ENCODE measurements at places on chromosomes 7 and 10.

DNA sequence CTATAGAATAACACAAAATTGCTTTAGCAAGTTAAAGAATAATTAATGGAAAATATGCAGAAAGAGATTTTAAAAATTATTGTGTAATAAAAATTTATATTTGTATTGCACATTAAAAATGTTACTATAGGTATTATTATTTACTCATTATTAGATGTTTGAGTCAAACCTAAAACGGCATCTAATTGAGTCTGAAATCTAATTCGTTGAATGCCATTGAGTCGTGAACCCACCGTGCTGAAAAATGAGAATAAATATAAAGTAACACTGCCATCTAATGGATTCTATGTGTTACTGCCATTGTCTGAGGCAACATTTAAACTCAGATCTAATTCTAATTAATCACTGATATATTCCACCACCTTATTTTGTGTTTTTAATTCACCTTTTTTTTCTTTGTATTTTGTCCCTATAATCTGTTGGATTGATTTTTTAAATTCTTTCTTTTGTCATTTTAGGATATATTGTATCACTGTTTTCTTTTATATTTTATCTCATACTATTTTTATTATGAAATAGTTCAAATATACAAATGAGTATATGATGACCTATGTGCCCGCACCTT, 62.2 kb downstream of the SAMD9 start:
- no peak for DNase-seq

- no peak for DNase-seq
Measured at GRCh38 chr10:123581656-123582055, 84.5 kb upstream of the GPR26 start.

- DNase-seq = no peak
Measured at GRCh38 chr7:121352323-121352722, 23.5 kb downstream of the WNT16 start.

- no peak for DNase-seq
Measured at GRCh38 chr10:128622706-128623105, 496.5 kb upstream of the MKI67 start.

- no peak for DNase-seq
Measured at GRCh38 chr7:127731431-127732080, 79.6 kb downstream of the SND1 start.

GRCh38 chr7:16203065-16203464, 218.3 kb downstream of the CRPPA start:
- DNase-seq = no peak

- no peak for DNase-seq
Measured at GRCh38 chr10:3339531-3339950, 167.0 kb upstream of the PITRM1 start.

GRCh38 chr7:81709836-81710235, 60.0 kb downstream of the HGF start:
- no peak for DNase-seq

DNA sequence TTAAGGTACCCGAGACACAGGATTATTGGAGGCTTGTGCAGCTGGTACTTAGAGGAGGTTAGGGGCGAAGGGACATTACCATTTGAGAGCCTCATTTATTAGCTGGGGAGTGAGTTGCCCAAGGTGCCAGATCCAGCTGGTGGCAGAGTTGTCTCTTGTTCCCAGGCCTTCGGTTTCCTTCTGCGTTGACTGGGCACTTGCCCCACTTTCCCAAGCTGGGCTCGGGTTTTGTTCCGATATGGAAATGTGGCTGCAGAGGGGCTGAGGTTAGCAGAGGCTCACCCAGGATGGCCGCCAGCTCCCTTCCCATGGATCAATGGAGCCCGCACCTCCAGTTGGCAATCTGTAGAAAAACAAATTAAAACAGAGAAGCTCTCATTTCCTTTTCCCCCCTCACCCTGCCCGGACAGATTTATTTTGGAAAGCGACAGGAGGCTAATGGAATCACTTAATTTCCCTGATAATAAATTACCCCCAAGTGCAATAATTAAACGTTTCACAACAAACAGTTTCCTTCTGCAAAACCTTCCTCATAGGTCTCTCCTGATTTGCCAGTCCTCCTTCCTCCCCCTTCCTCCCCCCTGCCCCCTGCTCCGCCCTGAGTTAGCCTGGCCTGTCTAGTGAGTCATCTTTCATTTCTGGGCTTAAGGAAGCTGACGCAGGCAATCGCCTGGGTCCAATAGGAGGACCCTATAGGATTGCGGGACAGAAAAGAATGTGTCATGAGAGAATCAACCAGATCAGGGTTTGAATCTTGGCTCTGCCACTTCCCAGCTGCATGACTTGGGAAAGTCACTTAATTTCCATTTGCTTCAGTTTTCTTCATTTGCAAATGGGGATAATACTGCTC, 51.7 kb downstream of the ADRA2A start:
- no peak for DNase-seq

DNA sequence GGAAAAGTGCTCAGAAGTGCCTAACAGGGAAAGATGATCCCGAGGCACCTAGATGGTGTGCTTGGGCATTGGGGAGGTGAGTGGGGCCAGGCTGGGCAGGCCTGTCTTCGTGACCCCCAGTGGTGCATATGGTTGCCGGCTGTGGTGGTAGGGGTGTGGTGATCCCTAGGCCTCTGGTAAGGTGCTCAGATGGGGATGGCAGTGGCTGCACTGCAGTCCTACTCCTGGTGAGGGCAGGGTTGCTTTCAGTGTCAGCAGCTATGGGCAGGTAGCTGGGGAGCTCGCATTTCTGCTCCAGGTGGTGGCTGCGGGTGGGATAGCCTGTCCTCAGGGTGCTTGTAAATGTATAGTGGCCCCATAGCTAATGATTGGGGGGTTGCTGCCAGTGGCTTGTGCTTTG, 154.0 kb downstream of the RAMP3 start:
- no peak for DNase-seq

GRCh38 chr7:21304808-21305375, 123.0 kb upstream of the SP4 start:
- DNase-seq = no peak

DNA sequence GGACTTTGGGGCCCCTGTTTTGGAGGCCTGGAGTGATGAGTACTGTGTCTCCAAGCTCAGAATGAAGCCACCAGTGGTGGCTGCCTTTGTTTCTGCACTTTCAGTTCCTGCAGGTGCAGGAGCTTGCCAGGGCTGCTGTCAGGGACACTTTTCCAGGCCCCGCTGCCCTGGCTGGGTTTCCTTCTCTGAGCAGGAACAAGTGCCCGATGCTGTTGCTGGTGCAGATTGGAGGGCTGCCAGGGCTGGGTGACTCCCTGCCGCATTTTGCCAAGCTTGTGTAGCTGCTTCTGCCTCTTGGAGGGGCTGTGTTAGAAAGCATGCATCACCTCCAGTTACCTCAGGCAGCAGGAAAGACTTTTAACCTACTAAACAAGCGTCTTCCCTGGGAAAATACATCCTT, 211.1 kb downstream of the MGMT start:
- no peak for DNase-seq

DNA sequence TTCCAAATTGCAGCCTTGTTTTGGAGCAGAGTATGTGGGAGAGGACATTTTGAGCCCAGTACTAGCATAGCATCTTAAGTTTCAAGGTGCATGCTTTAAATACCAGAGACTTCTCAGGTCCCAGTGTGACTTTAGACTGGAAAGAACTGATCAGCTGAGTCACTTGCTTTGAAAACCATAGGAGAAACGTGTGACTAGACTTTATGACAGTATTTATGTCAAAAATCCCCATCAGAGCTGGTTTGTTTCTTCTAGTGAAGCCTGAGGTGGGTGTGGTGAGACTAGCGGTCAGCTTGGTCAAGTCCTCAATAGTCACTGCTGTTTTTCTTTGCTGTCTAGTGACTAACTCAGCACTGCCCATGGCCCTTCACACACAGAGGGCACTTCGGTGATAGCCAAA, 724.2 kb downstream of the GATA3 start:
- no peak for DNase-seq

GRCh38 chr7:5685205-5685604, 96.3 kb downstream of the RNF216 start:
- DNase-seq = no peak

- DNase-seq = no peak
Measured at GRCh38 chr10:27153845-27154193, 365 bp downstream of the YME1L1 start.

DNA sequence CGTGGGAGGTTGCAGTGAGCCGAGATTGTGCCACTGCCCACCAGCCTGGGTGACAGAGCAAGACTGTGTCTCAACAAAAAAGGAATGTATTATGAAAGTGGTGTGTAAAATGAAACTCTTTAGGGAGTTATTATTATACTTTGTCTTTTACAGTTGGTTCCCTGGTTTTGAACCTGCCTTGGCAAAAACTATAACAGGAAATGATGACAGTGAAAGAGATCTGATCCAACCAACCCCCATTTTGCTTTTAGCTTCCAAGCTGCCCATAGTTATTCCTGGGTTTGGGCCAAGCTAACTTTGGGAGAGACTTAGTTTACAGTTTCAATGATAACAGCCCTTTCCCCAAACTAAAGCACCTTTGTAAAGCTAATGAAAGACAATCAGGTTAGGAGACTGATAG, 34.1 kb upstream of the NMT2 start:
- no peak for DNase-seq

GRCh38 chr7:150946421-150947240, 31.5 kb downstream of the KCNH2 start:
- no peak for DNase-seq

GRCh38 chr10:3570131-3570729, 214.8 kb downstream of the KLF6 start:
- no peak for DNase-seq

- no peak for DNase-seq
Measured at GRCh38 chr10:110029450-110029849, 21.7 kb downstream of the ADD3 start.

DNA sequence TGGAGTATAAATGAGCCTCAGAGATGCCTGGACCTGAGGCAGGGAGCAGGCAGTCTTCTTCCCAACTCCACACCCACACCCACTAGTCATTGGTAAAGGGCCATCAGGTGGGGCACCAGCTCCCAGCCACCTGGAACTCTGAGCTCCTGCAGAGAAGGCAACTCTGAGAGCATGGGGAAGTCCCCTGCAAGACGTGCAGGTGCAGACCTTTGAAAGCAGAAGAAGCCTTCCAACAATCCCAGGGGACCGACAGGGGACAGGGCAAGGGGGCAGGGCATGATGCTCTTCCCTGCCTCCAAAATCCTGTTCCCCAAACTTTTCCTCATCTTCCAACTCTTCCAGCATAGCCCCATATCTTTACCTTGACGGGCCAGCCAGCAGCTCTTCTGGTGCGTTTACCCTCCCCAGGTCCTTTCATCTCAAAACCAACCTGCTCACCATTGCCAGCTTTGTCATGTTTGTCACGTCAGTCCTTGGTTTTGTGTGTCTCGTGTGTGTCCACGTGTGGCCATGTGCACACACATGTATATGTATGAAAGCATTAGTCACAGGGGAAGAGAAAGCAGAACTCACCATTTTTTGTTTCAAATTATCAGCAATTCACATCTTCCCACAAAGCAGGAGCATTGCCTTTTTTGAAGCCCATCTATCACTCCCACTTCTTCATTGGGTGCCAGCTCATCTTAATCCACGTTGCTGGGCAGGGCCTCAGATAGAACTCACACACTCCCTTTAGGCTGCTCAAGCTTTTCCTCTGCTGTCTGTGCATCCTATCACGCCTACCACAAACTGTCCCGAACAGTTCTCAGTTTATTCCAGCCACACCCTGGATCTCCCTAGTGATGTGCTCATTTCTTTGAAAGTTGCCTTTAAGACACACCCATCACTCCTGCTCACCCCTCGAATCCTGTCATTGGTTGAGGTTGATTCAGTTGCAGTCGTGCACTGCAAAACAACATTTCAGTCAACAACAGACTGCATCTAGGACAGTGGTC, 41.0 kb upstream of the AMPH start:
- DNase-seq = no peak

DNA sequence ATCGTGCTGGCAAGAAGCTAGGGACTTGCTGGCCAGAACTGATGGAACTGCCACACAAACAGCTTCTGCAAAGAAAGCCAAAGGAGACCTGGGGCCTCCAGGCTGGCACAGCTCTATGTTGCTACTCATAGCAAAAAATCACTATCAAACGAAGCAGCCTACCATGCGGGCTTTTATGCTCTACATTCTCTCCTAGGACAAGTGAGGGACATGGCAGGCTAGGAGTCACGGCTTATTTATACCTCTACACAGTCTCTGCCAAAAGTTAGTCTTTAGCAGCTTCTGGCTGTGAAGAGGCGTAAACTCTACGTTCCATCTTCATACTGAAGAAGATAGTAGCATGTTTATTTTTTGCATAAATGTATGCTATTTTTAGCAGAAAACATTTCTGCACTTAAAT, 35.4 kb downstream of the CDCA7L start:
- no peak for DNase-seq

DNA sequence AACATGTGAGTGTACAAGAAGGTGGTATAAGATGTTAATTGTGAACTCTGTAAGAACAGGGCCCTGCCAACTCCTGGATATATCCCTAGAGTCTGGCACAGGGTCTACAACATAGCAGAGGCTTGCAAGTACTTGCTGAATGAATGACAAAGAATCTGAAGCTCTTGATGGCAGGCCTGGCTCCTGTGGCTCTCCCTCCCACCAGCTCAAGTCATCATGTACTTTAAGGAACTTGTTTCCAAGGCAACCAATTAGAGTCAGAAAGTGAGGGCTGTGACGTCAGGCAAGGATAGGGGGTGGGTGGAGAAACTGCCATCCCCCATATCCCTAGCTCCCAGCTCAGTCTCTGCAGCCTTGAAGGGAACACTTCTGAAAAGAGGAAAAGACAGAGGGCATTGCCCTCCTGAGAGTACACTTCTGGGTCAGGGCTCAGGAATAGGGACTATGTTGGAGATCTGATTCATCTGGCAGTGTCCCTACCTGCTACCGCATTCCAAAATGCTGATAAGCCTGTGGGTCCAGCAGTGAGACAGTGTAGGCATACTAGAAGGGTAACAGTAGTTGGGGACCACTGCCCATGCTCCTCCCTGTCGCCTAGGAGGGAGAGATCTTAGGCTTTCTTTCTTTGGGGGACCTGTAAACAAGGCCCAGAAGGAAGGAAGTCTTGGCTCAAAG, 34.6 kb upstream of the BTRC start:
- DNase-seq = no peak

DNA sequence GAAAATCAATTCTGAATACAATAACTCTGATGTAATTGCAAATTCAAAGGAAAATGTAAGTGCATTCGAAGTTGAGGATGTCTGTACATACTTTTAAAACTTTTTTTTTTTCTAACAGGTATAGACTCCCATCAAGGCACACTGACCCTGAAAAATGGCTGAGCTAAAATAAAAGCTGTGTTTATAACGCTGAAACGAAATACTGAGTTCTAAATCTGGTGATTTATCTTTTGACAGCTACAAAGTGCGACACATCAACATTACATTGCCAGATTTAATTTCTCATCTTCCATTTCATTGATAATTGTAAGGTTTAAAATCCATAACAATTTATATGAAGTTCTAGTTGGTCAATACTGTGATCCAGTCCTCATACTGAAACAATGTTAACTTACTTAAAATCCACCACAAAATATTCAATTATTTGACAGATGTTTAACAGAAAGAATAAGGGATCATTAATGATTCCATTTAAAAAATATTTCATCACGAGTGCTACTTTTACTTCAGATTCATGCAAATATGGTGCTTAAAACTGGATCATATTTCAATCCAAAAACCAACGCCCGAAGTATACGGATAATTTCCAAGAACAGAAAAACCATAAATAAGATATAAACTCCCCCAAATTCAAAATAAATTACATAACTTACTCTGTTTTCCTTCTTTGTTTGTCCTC, 1.4 kb downstream of the RAB11FIP2 start:
- DNase-seq = no peak
